Stimulated activated CD4-positive, alpha-beta T cell treated with anti-CD3 and anti-CD28 coated beads, Interleukin-1b, Interleukin-23, amount 100 ng/mL, for 24 hours (primary cell): ENCODE measurements at places on chromosomes 16 and 17.

DNA sequence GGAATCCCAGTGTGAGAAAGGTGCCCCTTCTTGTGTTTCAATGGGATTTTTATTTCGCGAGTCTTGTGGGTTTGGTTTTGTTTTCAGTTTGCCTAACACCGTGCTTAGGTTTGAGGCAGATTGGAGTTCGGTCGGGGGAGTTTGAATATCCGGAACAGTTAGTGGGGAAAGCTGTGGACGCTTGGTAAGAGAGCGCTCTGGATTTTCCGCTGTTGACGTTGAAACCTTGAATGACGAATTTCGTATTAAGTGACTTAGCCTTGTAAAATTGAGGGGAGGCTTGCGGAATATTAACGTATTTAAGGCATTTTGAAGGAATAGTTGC is 567 bp downstream of the UBB start:
- DNase-seq = peak; percentile 23

- no peak for DNase-seq
Observed at GRCh38 chr16:11379420-11379819, 34.2 kb downstream of the RMI2 start.

DNA sequence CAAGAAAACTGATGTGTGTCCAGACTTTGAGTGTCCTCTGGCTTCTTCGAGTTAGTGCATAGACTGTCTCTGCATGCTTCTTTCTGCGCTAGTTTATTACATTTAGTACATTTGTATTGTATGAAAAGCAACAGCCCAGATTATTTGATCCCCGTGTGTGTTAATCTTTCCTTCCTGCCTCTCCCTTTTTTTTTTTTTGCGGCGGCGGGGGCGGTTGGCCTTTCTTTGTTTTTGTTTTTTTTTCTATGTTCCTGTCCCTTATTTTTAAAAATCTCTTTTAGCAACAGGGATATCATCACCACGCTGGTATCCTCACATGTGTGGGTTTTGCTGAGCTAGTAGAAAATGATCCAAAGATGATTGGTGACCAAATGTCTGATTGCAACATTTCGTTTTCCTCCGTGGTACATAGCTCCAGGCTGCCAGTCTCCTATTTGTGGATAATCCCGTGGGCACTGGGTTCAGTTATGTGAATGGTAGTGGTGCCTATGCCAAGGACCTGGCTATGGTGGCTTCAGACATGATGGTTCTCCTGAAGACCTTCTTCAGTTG is 9.4 kb downstream of the SCPEP1 start:
- no peak for DNase-seq

DNA sequence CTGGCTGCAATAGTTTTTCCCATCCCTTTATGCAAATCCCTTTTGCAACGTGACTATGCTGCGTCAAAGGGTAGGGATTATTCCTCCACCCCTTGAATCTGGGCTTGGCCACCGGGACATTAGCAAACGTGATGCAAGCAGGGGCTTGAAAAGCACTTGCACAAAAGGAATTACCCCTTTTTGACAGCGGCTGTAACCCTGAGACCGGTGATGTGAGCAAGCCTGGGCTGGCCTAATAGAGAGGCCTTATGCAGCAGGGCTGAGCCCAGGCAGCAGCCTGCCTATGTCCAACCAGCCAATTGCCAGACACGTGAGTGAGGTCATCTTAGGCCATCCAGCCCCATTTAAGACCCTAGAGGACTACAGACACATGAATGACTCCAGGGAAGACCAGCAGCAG is 30.4 kb upstream of the PAFAH1B1 start:
- no peak for DNase-seq

DNA sequence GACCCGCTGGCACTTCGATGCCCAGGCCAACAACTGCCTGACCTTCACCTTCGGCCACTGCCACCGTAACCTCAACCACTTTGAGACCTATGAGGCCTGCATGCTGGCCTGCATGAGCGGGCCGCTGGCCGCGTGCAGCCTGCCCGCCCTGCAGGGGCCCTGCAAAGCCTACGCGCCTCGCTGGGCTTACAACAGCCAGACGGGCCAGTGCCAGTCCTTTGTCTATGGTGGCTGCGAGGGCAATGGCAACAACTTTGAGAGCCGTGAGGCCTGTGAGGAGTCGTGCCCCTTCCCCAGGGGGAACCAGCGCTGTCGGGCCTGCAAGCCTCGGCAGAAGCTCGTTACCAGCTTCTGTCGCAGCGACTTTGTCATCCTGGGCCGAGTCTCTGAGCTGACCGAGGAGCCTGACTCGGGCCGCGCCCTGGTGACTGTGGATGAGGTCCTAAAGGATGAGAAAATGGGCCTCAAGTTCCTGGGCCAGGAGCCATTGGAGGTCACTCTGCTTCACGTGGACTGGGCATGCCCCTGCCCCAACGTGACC is 5.0 kb downstream of the WFIKKN2 start:
- no peak for DNase-seq

DNA sequence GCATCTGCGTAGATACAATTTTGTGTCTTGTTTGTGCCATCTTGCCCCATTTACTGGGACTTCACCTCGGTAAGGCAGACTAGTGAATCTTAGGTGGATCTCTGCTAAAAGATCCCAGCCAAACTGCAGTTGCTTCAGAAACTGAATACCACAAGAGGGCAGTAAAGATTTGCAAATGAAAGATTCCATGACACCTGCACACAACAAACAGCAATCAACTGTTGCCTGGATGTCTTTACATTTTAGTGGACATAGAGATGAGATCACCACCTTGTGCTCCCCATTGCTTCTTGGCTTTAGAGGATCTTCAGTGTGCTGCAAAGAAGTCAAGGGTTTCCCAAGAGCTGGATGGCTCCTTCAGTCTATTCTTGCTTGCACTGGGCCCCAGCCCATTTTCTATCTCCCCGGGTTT is 119.2 kb upstream of the CACNG5 start:
- no peak for DNase-seq

- peak; percentile 59 for DNase-seq
Observed at GRCh38 chr17:80005360-80006338, 30.0 kb downstream of the TBC1D16 start.

DNA sequence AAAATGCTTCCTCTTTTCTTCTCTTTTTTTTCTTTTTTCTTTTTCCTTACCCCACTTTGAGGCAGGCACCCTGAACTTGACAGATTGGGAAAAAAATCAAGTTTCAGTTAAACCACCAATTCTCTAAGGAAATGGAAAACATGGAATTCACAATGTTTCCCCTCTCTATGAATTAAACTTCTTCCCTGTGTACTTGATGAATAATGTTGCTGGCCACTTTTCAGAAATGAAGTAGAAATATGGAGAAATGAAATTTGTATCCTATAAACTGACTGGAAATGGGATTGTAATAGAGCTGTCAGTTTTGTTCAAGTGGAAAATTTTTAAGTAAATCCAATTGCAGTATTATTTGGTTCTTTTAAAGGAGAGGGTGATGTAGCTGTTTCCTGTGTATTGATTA is 129.8 kb downstream of the CLEC16A start:
- DNase-seq = no peak

DNA sequence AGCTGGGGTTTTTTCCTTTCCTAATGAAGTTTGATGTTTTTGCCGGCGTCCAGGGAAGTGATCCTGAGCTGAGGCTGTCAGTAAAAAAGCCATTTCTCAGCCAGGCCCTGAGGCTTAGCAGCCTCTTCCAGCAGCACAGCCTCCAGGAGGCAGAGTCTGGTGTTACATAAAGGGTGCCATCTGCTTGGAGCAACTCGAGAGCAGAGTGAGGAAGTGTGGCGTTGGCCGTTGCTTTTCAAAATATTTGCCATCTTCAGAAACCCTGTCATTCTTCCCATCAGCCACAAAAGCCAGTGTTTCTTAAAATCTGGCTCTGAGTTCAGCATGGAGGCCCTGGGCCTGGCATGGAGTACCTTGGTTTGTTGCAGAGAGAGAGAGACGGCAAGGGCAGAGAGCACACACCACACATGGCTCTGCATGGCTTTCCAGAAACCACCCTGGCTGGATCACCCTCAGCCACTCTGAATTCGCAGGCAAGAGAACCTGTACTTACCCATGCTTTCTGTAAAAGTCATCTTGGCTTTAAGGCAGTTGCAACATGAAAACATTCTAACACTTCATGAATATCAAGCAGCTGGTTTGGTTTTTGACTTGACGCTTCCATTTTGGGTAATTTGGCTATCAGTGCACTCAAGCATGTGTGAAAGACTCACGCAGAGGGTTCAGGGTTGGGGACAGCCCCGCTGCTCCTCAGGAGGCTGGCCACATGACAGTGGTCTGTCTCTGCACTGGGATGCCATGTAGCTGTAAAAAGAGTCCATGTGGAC is 21.0 kb downstream of the PMM2 start:
- no peak for DNase-seq

DNA sequence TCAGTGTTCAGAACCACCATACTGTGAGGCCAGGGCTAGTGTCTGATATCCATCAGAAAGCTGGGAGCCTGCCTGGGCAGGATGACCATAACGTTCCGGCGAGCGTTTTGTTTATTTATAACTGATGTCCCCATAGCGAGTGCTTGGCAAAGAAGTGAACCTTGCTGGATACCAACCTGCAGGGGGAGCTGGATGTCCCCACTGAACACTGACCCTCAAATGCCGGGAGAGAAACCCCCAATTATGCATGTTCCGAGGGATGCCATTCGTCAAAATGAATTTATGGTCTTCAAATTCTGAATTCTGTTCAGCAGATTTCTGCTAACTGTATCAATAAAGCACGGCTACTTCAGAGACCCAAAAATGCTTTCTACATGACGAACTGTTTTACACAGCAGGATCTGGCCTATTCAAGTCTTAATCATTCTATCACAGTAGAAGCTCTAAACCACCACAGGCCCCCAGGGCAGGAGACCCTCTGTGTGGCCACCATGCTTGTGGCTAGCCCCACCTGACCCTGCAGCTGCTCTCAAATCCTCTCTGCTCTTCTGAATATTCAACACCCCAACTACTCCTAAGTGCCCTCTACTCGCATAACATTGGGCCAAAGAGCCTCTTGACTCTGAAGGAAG is 15.2 kb downstream of the MED24 start:
- DNase-seq = no peak

GRCh38 chr16:2007081-2007836 is 2.4 kb downstream of the ZNF598 start:
- no peak for DNase-seq

- peak; percentile 52 for DNase-seq
Observed at GRCh38 chr17:40355123-40355803, 9.3 kb downstream of the GJD3 start.

DNA sequence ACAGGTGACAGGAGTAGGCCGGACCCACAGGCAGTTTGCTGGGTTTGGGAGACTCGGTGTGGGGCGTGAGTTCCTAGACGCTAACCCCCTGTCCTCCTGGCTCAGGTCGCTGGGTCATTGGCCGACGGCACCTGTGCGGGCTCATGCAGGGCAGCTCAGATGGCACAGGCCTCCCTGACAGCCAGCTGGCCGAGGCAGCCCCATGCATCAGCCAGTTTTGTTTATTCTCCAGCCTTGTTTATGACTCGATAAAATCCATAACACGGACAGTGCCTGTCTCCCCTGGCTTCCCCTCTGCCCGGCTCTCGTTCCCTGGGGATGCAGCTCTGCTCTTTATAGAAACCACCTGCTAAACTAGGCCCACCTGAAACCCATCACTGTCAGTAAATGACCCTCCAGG is 46.0 kb downstream of the SDK2 start:
- DNase-seq = no peak

DNA sequence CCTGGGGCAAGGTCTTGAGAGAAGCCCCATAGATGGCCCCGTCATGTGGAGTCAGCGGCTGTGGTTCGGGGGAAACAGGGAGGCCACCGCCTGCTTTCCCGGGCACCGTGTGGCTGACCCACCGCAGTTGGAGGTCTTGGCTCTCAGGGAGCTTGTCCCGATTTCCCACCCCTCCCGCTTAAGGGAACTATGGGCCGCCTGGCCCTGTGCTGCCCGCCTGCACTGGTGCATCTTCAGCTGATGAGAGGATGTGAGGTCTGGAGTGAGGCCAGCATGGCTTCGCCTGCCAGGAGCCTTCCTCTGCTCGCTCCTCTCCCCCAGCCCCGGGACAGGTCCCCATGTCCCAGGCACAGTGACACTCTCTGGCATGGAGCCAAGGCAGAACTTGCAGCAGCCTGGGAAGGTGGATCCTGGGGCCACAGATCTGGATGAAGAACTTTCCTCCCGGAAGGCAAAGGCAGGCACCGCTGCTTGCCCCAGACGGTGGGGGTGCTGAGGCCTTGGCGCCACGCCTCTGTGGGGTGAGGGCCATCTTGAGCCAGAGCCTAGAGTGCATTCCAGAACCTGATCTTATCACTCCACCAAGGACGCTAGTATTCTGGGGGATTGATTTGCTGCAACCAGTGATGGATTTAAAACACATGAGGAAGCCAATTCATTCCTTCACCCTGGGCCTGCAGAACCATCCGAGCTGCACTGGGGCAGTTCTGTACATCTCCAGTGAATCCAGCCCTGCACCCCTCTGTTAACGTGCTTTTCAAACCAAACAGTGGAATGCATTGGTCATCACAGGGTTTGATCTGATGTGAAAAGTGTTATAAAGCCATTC is 178.6 kb upstream of the TNRC6C start:
- no peak for DNase-seq

GRCh38 chr16:51888016-51888415 is 658.9 kb downstream of the TOX3 start:
- DNase-seq = no peak

DNA sequence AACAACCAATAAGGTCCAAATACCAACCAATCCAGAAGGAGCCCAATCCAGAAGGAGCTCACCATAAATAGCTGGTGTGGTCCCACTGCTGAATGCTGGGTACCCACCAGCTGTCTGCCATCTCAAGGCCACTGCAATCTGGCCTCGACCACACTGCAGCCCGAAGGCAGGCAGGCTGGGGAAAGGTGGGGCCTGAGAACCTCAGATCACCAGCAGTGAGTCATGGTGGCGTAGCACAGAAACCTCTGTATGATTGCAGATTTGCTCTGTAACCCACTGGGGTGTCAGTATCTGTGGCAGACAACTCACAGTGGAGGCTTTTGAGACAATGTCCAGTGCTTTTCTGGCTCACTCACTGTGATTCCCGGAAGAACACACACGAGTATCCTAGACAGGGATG is 14.7 kb upstream of the CMTR2 start:
- no peak for DNase-seq

- no peak for DNase-seq
Observed at GRCh38 chr16:81600275-81600674, 155.7 kb downstream of the CMIP start.

GRCh38 chr16:56763291-56763916 is 33.5 kb downstream of the NUP93 start:
- no peak for DNase-seq

- DNase-seq = no peak
Observed at GRCh38 chr16:3825103-3825502, 55.4 kb downstream of the CREBBP start.

- DNase-seq = no peak
Observed at GRCh38 chr17:77531641-77532040, 390.9 kb downstream of the SEC14L1 start.

- no peak for DNase-seq
Observed at GRCh38 chr17:33602981-33603380, 309.9 kb upstream of the ASIC2 start.
